Sigmoid colon (tissue), 7 donors: ENCODE measurements at places on chromosomes 1 and 21. TPM values are rescaled to one million over a fixed set of nuclear protein-coding genes. Genes with fewer than 3 reads are reported as not detected.

Gene CATSPERE
- 1.1 TPM for total RNA-seq

Gene SYCP1
- not detected for total RNA-seq

Gene SIK1
- total RNA-seq = 18.5 TPM

Gene KIAA0040
- total RNA-seq = 22.1 TPM

Gene SLAMF9
- total RNA-seq = not detected

Gene BEST4
- not detected for total RNA-seq

Gene CRNN
- total RNA-seq = not detected

Gene ACTA1
- 0.36 TPM for total RNA-seq

Gene CYP4B1
- total RNA-seq = 24.4 TPM

Gene CD2
- total RNA-seq = 1.8 TPM

Gene OR2L8
- not detected for total RNA-seq

Gene FALEC
- not detected for total RNA-seq

Gene LMOD1
- 915 TPM for total RNA-seq

Gene TMEM52
- total RNA-seq = 3.5 TPM

Gene SMCP
- not detected for total RNA-seq

Gene OR4F16
- total RNA-seq = not detected

Gene PTPRC
- 12.5 TPM for total RNA-seq

Gene CLDN17
- not detected for total RNA-seq

Gene OR2T29
- total RNA-seq = not detected

Gene OVAAL
- total RNA-seq = not detected

Gene AJAP1
- 0.71 TPM for total RNA-seq

Gene C1orf56
- 7.8 TPM for total RNA-seq

Gene CDA
- 3.3 TPM for total RNA-seq

Gene ZNF683
- total RNA-seq = not detected

Gene PLA2G2F
- total RNA-seq = not detected

Gene SEMA6C
- total RNA-seq = 10.5 TPM

Gene POU3F1
- not detected for total RNA-seq

Gene A3GALT2
- total RNA-seq = not detected
